ENCODE measurements at places on chromosomes 4 and X. TPM values are rescaled to one million over a fixed set of nuclear protein-coding genes. Genes with fewer than 3 reads are reported as not detected.

DNA sequence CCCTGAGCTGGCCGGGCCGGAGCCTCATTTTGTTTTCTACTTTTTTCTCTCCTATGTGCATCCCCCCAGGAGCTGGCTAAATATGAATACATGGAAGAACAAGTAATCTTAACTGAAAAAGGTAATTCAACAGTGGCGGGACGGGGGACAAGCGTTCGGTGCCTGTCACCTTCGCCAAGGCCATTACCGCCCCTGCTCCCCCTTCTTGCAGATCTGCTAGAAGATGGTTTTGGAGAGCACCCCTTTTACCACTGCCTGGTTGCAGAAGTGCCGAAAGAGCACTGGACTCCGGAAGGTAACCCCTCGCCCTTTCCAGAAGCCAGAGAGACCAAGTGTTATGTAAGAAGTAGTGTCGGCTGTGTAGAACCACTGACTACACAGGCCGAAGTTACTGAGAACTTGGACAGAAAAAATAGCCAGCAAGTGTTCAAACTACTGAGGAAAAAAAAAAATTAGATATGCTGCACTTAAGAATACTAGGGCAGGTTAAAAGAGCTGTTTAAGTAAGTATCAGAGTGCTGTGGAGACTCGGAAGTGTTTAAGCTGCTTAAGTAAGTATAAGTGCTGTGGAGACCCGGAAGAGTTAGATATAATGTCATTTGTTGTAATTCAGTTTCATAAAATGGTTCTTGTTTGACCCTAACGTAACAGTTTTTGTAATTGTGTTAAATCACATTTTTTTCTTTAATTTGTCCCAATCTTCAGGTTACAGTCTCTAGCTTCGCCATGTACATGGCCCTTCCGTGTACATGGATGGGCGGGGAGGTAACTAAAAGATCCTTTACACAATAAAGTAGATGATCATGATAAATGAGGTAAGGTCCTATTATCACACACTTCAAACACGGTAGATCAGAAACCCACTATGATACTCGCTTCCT is 856 bp downstream of the SAT1 start:
- no peak for DNase-seq
- H3K4me3 ChIP-seq: peak overlapping the region; percentile 64
- peak overlapping the region; percentile 97 for H3K27ac ChIP-seq

DNA sequence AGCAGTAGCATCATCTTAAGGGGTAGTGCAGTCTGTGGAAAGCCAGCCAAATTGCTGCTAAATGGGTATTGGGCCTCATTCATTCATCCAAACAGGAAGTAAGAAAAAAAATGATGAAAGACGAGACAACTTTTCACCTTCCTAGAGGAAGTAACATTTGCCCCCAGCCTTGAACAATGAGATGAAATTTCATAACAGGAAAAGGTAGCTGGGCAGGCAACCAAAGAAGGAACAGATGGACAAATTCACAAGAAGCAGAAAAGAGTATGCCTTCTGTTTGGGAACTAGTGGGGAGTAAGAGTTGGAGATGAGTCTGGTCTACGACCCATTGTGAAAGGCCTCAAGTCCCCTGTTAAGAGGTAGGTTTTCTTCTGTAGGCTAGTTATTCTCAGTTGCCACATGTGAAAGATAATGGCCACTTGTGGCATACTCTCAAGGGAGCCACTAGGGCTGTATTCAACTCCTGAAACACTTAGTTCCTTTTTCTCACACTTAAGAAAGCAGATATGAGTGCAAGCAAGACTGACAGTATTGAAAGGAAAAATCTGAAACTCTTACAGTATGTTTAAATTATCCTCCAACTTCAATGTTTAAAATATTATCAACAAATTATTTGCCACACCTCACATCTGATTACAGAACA is 190.4 kb downstream of the AR start:
- no peak overlapping the region for H3K27ac ChIP-seq
- H3K27me3 ChIP-seq: no peaks in the 10 kb centered on the region
- H3K4me1 ChIP-seq: no peaks in the 10 kb centered on the region
- DNase-seq: no peak
- H3K4me3 ChIP-seq: no peak overlapping the region

- no peak overlapping the region for H3K4me3 ChIP-seq
- H3K27ac ChIP-seq: no peak overlapping the region
- DNase-seq: no peak
- H3K4me1 ChIP-seq: no peaks in the 10 kb centered on the region
- no peaks in the 10 kb centered on the region for H3K36me3 ChIP-seq
- H3K27me3 ChIP-seq: no peaks in the 10 kb centered on the region
Observed at GRCh38 chr4:94135701-94136100, 72.0 kb upstream of the SMARCAD1 start.

GRCh38 chrX:51144828-51145442 is 187.7 kb upstream of the NUDT10 start:
- no peak overlapping the region for H3K4me3 ChIP-seq
- DNase-seq: no peak
- H3K4me1 ChIP-seq: no peaks in the 10 kb centered on the region
- H3K27me3 ChIP-seq: peaks cover 33% of the 10 kb centered on the region
- no peaks in the 10 kb centered on the region for H3K36me3 ChIP-seq
- H3K27ac ChIP-seq: no peak overlapping the region

- H3K4me3 ChIP-seq: no peak overlapping the region
- no peak overlapping the region for H3K27ac ChIP-seq
- H3K4me1 ChIP-seq: no peaks in the 10 kb centered on the region
- H3K36me3 ChIP-seq: no peaks in the 10 kb centered on the region
- no peak for DNase-seq
Observed at GRCh38 chr4:187059895-187060294, 336.2 kb upstream of the FAT1 start.

DNA sequence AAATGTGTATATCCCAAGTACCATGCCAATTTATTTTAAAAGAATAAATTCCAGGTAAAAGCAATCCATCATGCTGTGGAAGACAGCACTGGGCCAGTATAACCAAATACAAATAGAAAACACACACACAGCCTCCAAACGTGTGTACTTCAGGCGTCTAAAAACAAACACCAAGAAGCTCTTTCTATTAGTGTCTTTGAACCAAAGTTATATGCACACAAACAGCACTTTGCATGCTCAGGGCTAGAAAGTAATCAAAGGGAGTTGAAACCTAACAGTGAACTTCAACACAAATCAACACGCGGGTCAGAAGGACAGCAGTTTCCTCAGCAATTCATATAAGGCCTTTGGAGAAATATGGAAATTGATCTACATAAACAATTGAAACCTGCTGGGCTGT is 15.4 kb downstream of the GASK1B start:
- no peak overlapping the region for H3K27ac ChIP-seq
- DNase-seq: no peak
- H3K27me3 ChIP-seq: no peaks in the 10 kb centered on the region
- H3K4me3 ChIP-seq: no peak overlapping the region

N4BP2 gene
- 6.0 TPM for total RNA-seq

- H3K27ac ChIP-seq: no peak overlapping the region
- no peak for DNase-seq
- H3K27me3 ChIP-seq: no peaks in the 10 kb centered on the region
- no peak overlapping the region for H3K4me3 ChIP-seq
Observed at GRCh38 chr4:154686838-154687237, 57.0 kb upstream of the LRAT start.

DNA sequence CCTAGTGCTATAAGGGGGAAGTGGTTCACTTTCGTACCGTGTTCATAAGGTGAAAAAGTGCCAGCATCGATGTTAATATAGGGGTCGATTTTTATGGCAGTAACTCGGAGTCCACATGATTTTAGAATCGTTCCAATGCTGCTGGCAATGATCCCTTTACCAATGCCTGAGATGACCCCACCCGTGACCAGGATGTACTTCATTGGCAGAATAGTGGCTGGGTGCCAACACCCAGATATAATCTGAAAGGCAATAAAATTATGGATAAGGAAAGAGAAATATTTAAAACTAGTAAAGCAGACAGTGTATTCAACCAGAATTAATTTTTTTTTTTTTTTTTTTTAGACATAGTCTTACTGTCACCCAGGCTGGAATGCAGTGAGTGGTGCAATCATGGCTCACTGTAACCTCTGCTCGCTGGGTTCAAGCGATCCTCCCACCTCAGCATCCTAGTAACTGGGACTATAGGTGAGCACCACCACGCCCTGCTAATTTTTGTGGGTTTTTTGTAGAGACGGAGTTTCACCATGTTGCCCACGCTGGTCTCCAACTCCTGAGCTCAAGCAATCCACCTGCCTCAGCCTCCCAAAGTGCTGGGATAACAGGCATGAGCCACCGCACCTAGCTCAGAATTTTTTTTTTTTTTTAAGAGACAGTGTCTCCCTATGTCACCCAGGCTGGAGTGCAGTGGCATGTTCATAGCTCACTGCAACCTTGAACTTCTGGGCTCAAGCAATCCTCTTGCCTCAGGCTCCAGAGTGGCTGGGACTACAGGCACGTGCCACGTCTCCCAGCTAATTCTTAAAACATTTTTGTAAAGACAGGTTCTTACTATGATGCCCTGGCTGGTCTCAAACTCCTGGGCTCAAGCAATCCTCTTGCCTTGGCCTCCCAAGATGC is 9.5 kb downstream of the CTPS2 start:
- H3K4me3 ChIP-seq: no peak overlapping the region
- DNase-seq: no peak
- H3K4me1 ChIP-seq: no peaks in the 10 kb centered on the region
- no peak overlapping the region for H3K27ac ChIP-seq
- H3K27me3 ChIP-seq: no peaks in the 10 kb centered on the region

GRCh38 chr4:3863841-3864741 is 97.9 kb downstream of the ADRA2C start:
- H3K27me3 ChIP-seq: no peaks in the 10 kb centered on the region
- H3K36me3 ChIP-seq: no peaks in the 10 kb centered on the region
- H3K4me3 ChIP-seq: no peak overlapping the region
- H3K4me1 ChIP-seq: peaks cover 6% of the 10 kb centered on the region
- H3K27ac ChIP-seq: no peak overlapping the region
- no peak for DNase-seq

CT45A6 gene
- total RNA-seq: not detected

SPINK2 gene
- not detected for total RNA-seq

DNA sequence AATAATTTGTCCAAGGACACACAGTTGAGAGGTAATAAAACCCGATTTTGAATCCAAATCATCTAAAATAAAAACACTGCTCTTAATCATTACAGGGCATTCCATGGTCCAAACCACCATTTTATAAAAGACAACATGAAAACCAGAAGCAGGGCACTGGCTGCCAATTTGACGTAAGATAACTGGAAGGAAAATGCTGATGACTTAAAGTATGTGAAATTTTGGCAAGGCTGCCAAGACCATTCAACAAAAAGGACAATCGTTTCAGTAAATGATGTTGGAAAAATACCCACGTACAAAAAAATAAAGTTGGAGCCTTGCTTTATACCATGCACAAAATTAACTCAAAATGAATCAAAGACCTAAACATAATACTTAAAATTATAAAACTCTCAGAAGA is 344.4 kb downstream of the RAPGEF2 start:
- no peak overlapping the region for H3K4me3 ChIP-seq
- H3K27me3 ChIP-seq: no peaks in the 10 kb centered on the region
- DNase-seq: no peak
- no peak overlapping the region for H3K27ac ChIP-seq
- H3K4me1 ChIP-seq: peaks cover 12% of the 10 kb centered on the region
- no peaks in the 10 kb centered on the region for H3K36me3 ChIP-seq

TGIF2LX gene
- total RNA-seq: not detected

DNA sequence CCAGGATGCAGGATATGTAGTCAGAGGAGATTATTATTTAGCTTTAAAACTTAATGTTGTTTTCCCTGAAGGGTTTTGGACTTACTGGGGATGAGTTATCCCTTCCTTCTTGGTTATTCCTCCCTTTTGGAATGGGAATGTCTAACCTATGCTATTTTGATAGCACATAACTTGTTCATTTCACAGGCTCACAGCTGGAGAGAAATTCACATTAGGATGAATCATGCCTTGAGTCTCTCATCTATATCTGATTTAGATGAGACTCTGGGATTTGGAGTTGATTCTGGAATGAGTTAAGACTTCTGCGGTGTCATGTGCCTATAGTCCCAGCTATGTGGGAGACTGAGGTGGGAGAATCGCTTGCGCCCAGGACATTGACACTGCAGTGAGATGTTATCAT is 81.1 kb downstream of the ATP11C start:
- peaks cover 3% of the 10 kb centered on the region for H3K27me3 ChIP-seq
- H3K36me3 ChIP-seq: no peaks in the 10 kb centered on the region
- H3K27ac ChIP-seq: no peak overlapping the region
- H3K4me3 ChIP-seq: no peak overlapping the region
- DNase-seq: no peak

GRCh38 chrX:144219035-144219434 is 335.2 kb downstream of the UBE2NL start:
- no peaks in the 10 kb centered on the region for H3K36me3 ChIP-seq
- DNase-seq: no peak
- no peaks in the 10 kb centered on the region for H3K4me1 ChIP-seq
- H3K27ac ChIP-seq: no peak overlapping the region
